ENCODE measurements at places on chromosomes 1 and 21. TPM values are rescaled to one million over a fixed set of nuclear protein-coding genes. Genes with fewer than 3 reads are reported as not detected.

The HSPA6 gene
- total RNA-seq: not detected

The TEX38 gene
- 0.47 TPM for total RNA-seq

The GBP4 gene
- total RNA-seq: 0.05 TPM

- DNase-seq: no peak
These were observed 178.6 kb downstream of the PRDM16 start for GRCh38 chr1:3247521-3248121.

DNA sequence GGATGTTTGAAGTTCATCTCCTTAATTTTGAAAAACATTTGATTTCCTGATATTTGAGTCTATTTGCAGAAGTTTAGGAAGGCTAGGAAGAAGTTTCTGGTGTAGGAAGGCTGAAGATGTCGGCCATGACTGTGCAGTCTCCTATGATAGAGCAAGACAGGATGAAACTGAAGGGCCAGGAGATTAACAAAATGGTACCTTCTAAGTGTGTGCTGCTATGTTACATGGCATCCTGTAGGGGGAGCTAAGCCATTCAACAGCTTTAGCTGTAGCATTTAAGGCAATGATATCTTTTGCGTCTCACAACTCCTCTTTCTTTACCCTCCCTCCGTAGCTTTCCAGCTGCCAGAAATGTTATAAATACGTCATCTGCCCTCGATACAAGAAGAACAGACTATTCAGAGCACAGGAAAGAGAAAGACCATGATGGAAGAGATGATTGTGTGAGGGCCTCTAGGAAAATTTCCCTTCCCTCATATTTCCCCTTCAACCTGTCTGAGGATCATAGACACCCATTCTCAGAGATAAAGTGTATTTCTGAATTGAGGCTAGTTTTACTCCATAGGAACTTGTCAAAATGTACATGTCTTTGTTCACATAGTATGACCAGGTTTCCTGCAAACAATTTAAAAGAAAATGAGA lies 61.1 kb downstream of the XCL1 start:
- DNase-seq: peak; percentile 69

The DCST1 gene
- total RNA-seq: 0.32 TPM

DNA sequence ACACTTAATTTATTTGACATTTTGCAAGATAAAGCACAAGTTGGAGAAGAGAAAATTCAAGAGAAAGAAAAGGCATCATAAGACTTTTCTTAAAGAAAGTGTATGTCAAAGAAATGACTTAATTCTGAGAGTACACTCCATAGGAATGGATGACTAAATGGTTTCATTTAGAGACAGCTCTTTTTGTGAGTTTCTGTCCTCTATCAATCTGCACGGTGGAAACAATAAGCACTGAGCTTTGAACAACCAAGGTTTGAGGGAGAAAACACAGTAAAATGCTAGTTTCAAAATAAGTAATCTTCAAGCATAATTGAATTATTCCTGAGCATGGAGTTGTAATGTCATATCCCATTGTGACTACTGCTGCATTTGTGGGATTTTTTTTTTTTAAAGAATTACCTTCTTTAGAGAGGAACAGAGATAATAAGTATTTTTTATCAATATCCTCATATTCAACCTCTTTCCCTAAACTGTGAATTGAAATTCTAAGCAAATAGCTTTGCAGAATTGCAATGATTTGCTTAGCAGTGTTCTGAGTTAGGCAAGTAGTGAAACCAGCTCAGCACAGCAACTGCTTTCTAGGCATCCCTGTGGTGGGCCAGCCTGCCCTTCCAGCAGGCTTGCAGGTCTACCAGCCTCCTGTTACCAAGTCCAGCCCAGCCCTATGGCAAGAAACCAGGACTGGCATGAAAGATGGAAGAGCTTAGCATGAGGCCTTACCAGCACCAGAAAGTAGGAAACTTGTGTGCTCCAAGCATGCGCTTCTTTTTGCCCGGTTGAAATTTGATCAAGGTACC lies 38.2 kb downstream of the KCNJ6 start:
- no peak for DNase-seq

DNA sequence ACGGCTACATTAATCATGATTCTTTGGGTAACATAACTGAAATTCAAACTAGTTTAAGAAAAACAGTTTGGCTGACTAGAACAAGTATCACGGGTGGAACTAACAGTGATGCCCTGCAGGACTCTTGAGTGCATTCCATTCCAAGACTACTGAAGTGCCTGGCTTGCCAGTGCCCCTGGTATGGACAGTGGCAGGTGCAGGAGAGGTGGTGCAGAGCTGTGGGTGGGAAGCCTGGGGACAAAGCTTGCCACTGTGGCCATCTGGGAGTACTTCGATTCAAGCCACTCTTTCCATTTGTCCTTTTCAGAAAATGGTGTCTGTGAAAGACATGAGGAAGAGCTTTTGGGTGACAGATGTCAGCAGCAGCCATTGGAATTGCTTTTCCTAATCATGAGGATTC lies 166.5 kb downstream of the RRAGC start:
- DNase-seq: no peak

DNA sequence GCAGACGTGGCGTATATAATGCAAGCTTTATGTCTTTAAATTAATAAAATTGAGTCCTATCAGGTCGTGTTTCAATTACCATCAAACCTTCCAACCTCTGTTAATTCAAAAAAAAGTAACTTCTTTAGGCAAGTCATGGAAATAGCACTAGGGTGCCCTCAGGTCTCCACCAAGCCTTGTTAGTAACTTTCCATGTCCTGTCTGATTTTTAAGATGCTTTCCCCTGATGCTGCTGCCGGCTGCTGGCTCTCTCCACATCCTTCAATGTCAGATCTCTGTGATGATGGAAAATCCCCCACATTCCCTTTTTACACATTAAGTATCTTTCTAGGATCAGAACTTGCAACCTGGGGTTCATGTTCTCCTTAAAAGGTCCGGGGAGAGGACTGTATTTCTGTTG lies 3.0 kb downstream of the ERG start:
- DNase-seq: no peak
